Suprapubic skin (tissue), 4 donors: ENCODE measurements at places on chromosomes 16 and 17.

- no peak for DNase-seq
These were observed 103.9 kb upstream of the CREBBP start for GRCh38 chr16:3984111-3985060.

DNA sequence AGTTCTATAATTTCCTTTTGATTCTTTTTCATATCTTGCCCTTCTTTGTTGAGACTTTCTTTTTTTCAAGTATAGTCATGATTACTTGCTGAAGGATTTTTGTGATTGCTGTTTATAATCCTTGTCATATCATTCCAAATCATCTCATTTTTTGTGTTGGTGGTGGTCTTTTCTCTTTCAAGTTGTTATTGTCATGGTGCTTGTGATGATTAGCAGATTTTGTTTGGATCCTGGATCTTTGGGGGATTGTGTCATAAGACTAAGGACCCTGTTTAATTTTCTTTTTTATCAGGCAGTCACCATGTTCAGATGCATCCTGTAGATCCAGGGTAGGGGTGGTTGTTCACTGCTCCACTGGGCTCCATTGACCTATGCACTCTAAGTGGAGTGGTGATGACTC is 254.4 kb upstream of the FOXF1 start:
- no peak for DNase-seq

GRCh38 chr17:58210922-58211321 is 8.1 kb downstream of the MKS1 start:
- DNase-seq = no peak

- no peak for DNase-seq
These were observed 17.5 kb downstream of the SLFN12L start for GRCh38 chr17:35519906-35520442.

- no peak for DNase-seq
These were observed 2.3 kb downstream of the METRNL start for GRCh38 chr17:83081684-83082201.

- no peak for DNase-seq
These were observed 90.3 kb downstream of the USP32 start for GRCh38 chr17:60301649-60302048.

GRCh38 chr17:52147872-52148271 is 10.6 kb downstream of the CA10 start:
- DNase-seq = no peak
